Memory B cell (primary cell): ENCODE measurements at places on chromosomes 11 and 22.

DNA sequence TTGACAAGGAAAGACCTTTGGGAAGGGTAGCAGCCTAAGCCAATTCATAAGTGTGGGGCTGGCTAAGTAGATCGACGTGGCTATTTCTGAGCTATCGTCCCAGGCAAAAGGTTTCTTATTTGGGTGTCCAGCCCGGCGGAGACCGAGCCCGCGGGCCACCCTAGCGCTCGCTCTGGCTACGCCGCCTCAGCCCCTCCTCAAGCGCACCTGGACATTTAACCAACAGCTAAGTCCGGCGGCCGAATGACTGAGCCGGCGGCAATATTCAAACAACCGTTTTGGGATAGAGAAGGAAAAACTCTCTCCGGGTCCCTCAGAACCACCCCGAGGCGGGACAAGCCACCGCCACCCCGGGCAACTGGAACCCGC, 457 bp downstream of the RNF141 start:
- DNase-seq: no peak

GRCh38 chr11:102389253-102389652, 42.2 kb downstream of the BIRC2 start:
- DNase-seq: no peak

- DNase-seq: no peak
These were observed 440.1 kb upstream of the DDI1 start for GRCh38 chr11:103596315-103596714.

- DNase-seq: no peak
These were observed 16.1 kb downstream of the TMPRSS5 start for GRCh38 chr11:113689768-113690618.

DNA sequence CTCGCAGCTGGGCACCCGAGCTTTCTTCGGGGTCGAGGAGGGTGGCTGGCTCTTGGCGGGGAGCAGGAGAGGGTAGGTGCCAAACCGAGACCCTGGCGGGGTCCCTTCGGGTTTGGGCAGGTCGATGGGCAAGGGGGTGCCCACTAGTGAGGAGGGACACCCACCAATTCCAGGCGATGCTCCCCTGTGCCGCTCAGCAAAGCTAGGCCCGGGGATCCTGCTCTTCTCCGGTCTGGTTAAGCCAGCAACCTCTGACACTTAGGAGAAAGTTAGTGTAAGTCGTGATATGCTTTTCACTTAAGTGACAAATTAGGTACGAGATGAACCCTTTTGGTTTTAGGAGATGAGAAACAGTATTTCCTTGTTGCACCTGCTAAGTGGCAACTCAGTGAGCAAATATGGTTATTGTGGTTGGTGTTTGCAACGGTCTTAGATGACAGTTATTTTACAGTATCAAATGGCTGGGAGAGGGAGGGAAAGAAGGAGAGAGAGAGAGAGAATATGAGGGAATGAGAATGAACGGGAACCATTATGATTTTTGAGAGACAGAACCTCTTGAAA, 565 bp downstream of the NUCB2 start:
- DNase-seq: no peak

- DNase-seq: no peak
These were observed 227.2 kb upstream of the ARHGAP20 start for GRCh38 chr11:110939471-110939870.

- DNase-seq: no peak
These were observed 140.4 kb downstream of the NAV2 start for GRCh38 chr11:19853016-19853415.

DNA sequence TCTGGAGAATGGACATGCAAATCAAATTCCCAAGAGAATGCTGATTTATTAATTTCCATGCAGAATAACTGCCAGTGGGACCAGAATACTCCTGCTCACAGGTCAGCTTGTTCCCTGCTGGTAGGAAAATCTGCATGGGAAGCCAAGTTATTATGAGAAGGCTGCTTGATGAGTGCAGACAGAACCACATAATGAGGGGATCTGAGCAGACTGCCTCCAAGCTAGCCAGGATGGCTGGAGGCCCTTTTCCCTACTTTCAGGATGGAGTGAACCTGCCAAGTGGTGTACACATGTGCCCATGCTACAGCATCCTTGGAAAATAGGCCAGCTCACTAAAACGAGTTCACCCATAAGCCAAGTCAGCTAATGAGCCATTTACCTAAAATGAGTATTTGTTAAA, 55.2 kb upstream of the ZBED5 start:
- DNase-seq: no peak
